ENCODE measurements at places on chromosomes 5 and 9.

DNA sequence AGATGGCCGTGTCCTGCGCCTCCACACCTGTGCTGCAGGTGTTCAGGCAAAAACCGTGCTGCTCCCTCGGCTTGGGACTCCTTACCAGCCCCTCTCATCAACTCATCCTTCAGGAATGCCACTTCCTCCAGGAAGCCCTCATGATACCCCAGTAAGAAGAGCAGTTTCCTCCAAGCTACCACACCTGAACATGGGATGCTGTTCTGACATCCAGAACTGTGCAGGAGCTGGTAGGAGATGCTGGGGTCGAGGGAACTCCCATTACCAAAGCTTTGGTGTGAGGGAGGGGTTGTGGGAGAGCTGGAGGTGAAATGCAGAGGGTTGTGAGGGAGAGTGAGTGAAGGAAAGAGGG lies 18.9 kb downstream of the CARD19 start:
- DNase-seq: no peak

DNA sequence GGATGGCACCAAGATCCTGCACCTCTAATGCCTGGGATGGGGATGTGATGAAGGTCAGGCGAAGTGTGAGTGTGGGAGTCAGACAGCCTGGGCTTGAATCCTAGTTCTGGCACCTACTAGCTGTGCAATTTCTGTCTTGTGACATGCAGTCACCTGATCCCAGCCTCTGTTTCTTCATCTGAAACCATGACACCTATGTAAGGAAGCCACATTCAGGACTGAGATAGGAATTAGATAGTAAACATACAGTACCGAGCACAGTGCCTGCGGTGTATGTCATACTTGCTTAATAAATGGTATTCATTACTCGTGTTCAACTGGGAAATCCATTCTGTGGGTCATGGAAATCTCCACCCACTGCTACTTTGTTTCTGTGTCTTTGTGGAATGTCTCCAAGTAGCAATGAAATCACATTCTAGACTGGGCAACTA lies 140.6 kb upstream of the STC2 start:
- DNase-seq: no peak

- DNase-seq: no peak
Measured at GRCh38 chr9:37859043-37859442, 44.9 kb downstream of the SLC25A51 start.

- DNase-seq: no peak
Measured at GRCh38 chr5:29351170-29351569, 1842.3 kb upstream of the CDH6 start.

GRCh38 chr9:93822229-93822628 lies 132.9 kb downstream of the BARX1 start:
- DNase-seq: no peak

Data from activated naive CD4-positive, alpha-beta T cell treated with Interleukin-2 at 50 U/mL for 16 hours (primary cell).